ENCODE measurements at places on chromosomes 11 and 22. TPM values are rescaled to one million over a fixed set of nuclear protein-coding genes. Genes with fewer than 3 reads are reported as not detected.

The KCNJ5 gene
- 2.7 TPM for total RNA-seq

The ELP4 gene
- 12.6 TPM for total RNA-seq

The TRIM48 gene
- not detected for total RNA-seq

The IMMP1L gene
- 20.5 TPM for total RNA-seq

The TNNT3 gene
- 1.3 TPM for total RNA-seq

The ABCC8 gene
- not detected for total RNA-seq

The GAL3ST1 gene
- total RNA-seq = 0.07 TPM

The CYP2D6 gene
- 0.34 TPM for total RNA-seq

The TTC17 gene
- total RNA-seq = 119 TPM

The CDPF1 gene
- total RNA-seq = 7.6 TPM

The TMEM132A gene
- total RNA-seq = 22.6 TPM

The HARBI1 gene
- 14.0 TPM for total RNA-seq

The PHOX2A gene
- not detected for total RNA-seq

The KBTBD4 gene
- total RNA-seq = 9.0 TPM

The PRR5 gene
- 7.2 TPM for total RNA-seq

The MS4A8 gene
- not detected for total RNA-seq

The TMPRSS13 gene
- 6.8 TPM for total RNA-seq

The RTN4R gene
- total RNA-seq = 9.2 TPM
